NCI-H1092 (cell line): ENCODE measurements at places on chromosomes 3 and 15.
A peak's percentile ranks its signal among the peaks of the same experiment; 100 is the strongest.

DNA sequence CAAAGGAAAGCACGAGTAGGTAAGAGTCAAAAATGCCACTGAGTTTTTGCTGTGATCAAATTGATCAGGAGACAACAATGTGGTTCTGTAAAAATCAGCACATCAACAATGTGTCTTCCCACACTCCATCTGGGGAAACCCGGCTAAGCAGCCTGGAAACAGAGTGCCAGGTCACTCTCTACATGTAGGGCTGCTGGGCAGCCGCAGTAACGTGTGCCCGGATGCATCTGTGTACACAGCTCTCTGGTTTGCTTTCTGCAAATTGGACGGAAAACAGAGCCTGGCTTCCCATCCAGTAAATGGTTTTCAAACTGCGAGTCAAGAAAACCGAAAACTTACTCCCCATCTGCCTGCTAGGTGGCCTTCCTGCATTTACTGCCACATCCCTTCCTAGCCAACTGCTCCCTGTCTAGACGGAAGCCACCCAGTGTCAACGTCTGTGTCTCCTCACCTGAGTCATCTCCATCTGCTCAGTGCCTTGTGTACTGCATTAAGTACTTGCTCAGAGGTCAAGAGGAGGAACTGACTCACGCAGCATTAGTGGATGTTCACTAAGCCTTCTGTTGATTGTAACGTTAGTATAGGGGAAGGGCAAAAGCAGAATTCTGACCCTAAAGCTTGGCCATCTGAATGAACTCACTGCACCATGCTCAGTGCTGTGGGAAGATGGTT lies 124.1 kb downstream of the TJP1 start:
- DNase-seq: peak; percentile 47

DNA sequence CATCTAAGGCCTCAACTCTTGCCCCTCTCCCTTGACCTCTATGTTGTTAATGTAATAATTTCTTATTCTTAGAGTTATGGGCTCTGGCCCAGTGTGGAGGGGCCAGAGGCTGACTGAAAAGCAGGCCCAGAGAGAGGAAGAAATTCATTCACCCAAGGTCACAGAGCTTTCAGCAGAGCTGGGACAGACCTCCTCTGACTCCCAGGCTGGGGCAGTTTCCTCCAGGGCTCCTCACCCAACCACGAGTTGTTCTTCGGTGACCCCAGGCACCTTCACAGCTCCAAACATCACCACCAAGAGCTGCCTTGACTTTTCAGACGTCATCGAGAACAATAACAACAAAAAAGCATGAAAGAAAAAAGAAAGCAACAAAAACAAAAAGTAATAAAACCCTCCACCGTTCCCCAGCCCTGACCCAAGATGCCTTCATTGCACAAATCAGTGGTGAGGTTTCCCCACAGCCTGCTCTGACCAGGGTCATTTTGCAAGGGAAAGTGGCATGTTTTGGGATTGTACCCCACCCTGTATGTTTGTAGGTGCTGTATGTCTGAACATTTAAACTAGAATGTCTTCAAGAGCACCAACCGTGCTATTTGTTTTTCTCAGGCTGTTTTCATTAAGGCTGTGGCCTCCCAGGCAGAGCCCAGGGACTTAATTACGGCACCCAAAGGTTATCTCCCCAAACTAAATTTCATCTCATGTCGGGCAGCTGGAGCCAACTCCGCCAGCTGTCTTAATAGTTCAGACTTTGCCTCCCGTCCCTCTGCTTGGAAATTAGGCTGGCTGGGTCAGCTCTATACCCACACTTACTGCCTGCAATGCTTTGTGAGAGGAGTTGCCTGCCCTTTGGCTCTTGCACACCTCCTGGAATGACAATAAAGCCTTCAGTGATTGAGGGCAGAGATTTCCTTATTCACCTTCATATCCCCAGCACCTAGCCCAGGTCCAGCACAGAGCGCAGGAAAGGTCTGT lies 173.8 kb downstream of the RPLP1 start:
- DNase-seq: no peak

- no peak for DNase-seq
These were observed 117.7 kb downstream of the IMPG2 start for GRCh38 chr3:101202640-101203039.

DNA sequence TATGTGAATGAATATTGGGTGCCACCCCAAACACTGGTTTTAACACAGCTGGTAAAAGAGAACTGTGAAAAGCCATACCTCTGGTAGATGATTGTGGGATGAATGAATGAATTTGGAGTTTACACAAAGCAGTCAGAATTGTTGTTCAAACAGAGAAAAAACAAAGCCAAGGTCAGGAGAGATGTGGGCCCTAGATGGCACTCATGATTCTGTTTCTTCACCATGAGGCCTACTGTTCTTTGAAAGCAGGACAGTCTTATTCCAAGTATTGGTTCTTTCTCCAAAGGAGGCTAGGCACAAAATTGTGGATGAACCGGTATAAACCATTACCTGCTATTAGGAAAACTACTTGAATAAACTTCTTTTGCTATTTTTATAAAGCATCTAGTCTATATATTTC lies 97.6 kb downstream of the SAMMSON start:
- no peak for DNase-seq

- no peak for DNase-seq
These were observed 267.8 kb upstream of the CNTN4 start for GRCh38 chr3:1830851-1831250.

DNA sequence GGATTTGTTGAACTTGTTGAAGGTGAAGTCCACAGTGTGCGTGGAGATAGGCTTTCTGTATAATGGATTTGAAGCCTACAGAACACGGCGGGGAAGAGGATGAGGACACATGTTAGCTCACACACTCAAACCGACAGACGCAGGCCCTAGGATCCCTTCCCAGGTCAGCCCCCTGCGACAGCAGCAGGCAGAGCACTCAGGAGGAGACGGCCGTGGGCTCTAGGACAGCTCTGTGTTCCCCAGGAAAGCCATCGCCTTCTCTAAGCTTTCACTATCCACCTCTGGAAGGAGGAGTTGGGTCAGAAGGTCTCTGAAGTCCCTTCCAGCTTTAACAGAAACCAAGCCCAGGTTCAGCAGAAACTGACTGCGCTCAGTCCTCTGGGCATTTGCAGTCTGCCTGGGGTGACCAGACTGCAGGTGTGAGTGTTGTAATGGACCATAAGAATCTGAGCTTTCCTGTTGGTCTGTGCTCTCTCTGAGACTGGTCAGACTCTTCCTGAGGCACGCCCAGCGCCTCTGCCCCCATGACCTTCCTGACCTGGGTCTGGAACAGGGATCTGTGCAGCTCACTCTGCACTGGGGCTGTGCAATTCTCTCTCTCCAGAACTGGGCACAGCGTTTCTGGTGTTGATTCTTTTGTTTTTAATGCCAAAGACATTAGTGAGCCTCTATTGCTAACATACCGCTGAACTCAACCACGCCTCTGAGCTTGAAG lies 33.5 kb downstream of the UMPS start:
- no peak for DNase-seq

DNA sequence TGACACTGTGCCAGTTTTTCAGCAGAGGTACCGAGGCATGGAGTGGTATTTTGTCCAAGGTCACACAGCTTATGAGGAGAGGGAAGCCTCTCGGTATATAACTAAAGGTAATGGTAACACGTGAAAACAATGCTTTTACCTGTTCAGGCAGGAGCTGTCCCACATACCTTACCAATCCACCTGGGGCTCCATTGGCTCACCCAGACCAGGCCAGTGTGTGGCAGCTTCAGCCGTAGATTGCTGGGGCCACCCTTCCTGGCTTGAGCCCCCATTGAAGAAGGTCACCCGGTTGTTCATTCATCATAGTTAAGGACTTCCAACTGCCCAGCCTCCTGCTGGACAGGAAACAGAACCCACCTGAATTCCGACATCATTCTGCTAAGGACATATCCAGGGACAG lies 9.2 kb upstream of the RPP14 start:
- no peak for DNase-seq

GRCh38 chr3:106030627-106030963 lies 161.8 kb upstream of the CBLB start:
- DNase-seq: no peak

DNA sequence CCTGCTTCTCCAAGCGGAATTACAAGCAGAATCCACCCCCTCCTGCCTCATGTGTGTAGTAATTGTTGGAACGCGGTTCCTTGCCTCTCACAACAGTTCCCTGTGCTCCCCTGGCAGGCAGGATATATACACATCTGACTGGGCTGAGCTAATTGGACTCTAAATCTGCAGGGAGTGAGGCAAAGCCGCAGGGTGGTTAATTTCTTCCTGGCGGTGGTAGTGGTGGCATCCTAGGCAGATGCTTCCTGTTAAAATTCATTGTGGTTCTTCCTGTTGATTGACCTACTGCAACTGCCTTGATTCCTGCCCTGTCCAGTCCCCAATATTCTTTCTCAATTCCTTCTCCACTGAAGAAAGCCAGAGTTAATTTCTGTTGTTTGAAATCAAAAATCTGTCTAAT lies 202.9 kb upstream of the PROK2 start:
- no peak for DNase-seq

DNA sequence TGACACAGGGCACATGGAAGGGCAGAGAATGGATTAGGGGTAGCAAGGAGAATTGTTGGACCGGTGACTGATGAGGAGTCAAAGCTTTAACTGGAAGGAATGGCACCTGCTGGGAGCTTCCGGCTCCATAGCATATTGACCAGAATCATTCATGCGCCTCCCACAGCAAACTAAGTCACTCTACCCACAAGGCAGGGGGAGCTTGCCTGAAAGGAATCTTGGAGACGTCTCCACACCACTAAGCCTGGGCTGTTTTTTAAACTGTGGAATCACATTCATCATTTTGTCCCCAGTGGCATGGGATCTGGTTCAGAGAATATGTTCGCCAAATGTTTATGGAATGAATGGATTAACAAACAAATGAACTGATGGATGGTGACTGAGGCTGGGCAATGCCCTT lies 57.0 kb upstream of the ITGA11 start:
- no peak for DNase-seq

GRCh38 chr15:71290881-71291635 lies 175.8 kb downstream of the THSD4 start:
- DNase-seq: no peak
